AG04449 (cell line): ENCODE measurements at places on chromosomes 3 and 15.

DNA sequence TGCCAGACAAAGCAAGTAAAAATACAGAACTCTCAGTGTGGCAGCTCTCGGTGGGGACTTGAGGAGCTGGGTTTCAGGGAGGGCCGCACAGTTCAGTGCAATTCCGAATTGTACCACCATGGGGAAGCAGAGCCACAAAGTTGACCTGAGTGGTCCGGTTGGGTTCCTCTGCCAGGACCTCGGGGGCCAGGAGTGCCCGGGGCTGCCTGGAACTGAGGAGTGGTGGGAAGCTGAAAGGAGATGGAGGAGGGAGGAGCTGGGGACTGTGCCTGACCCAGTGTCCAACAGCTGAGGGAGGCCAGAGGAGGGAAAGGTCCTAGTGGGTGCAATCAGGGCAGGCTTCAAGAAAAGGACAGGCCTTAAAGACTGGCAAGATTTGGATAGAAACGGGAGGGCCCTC, 32.2 kb upstream of the TRH start:
- no peak for DNase-seq

GRCh38 chr3:189842681-189843602, 211.8 kb downstream of the TP63 start:
- DNase-seq: no peak

- no peak for DNase-seq
Measured at GRCh38 chr3:107227091-107227490, 150.1 kb upstream of the CCDC54 start.

DNA sequence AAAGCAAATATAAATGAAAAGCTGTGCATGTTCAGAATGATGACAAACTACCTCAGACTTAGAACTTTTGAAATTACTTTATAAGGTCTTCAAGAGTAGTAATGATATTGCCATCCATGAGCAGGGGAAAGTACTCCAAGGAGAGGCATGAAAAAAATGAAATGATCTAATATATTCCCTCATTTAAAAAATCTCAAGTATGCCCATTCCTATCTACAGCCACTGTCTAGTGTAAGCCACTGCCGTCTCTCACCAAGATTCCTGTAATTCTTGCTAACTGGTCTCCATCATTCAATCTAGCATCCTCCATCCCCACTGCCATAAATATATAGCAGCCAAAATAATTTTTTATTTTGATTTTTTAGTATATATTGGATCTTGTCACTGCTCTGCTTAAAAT, 258.8 kb downstream of the PLOD2 start:
- DNase-seq: peak; percentile 9

GRCh38 chr3:19970327-19970726, 23.4 kb downstream of the RAB5A start:
- no peak for DNase-seq

DNA sequence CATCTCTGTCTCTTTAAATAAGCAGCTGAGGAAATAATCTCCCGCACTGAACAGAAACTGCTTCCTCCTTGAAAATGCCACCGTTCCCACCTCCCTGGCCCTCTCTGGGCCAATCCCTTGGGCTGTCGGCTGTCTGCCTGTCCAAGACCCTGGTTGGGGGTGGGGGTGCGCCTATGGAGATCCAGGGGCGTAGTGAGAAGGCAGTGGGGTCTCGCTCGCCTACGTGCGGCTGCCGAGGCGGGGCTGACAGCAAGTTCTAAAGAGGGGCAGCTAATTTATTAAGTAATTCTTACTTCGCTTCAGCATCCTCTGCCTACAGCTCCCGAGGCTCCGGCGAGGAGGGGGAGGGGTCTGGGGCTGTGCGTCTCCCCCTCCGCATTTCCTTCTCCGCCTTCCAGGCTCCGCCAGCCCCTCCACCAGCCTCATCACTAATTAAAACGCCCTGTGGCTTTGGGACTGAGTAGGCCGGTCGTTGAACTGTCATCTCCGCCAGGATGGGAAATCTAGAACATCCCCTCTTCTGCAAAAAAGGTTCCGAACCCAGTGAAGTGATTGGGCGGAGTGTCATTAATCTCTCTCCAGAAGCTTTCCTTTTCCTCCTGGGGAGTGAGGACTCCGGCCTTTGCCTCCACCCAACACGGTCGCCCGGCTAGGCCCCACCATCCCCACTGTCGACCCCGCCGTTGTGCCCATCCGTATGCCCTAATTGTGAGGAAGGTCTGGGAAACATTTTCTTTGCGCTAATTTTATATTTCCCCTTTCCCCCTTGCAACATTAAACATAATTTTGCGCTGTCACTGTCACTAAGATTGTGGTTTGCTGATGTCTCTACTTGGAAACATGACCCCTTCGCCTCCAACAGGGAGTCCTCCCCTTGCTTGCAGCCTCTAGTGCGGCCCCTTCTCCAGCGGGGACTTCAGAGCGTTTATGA, 16.9 kb downstream of the NR2F2 start:
- DNase-seq: no peak

- no peak for DNase-seq
Measured at GRCh38 chr15:76163457-76164295, 103.9 kb downstream of the TMEM266 start.

DNA sequence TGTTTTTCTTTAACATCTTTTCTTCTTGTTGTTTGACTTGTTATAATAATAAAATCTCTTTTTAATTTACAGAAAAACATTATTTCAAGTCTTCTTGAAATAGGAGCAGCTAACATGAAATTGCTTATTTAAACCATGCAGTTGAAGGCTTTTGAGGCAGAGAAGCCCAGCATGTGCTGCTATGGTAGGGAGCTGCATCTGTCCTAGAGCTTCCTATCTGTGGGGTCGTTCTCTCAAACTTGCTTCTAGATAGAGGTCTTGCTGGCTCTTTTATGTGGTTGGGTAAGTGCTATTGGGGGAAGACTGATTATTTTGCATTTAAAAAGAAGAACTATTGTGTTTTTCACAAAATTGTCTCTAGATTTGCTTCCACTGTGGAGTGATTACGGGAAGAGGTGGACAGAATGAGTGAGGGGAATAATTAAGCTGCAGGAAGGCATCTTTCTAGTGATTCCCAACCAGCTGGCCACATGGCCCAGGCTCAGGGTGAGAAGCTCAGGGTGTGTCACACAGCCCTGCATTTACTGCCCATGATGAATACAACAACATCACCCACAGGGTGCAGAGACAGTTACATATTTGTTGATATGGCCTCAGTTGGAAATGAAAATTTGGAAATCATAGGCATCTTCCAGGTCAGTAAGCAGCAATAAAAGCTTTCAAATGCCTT, 98.7 kb downstream of the CHST2 start:
- no peak for DNase-seq
